ENCODE measurements at places on chromosomes 16 and 17.

GRCh38 chr16:1723450-1724147, 17.6 kb downstream of the MAPK8IP3 start:
- no peak for DNase-seq

DNA sequence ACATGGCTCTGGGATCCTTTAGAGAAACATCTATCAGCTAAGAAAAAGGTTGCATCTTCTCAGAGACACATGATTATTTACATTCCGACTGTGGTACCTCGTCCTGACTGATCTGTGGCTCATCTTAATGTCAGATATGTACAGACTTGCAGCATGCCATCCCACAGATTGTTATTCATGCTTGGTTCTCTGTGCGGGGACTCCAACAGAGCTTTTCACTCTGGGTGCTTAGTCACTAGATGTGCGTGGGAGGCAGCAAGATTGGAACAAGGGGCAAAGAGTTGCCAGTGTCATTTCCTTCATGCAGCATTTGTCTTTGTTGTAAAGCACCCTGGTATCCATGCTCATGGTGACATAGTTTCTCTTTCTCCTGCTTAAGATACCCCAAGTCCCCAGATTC, 179.1 kb upstream of the CACNG5 start:
- no peak for DNase-seq

- no peak for DNase-seq
Measured at GRCh38 chr17:80663781-80664206, 119.2 kb downstream of the RPTOR start.

DNA sequence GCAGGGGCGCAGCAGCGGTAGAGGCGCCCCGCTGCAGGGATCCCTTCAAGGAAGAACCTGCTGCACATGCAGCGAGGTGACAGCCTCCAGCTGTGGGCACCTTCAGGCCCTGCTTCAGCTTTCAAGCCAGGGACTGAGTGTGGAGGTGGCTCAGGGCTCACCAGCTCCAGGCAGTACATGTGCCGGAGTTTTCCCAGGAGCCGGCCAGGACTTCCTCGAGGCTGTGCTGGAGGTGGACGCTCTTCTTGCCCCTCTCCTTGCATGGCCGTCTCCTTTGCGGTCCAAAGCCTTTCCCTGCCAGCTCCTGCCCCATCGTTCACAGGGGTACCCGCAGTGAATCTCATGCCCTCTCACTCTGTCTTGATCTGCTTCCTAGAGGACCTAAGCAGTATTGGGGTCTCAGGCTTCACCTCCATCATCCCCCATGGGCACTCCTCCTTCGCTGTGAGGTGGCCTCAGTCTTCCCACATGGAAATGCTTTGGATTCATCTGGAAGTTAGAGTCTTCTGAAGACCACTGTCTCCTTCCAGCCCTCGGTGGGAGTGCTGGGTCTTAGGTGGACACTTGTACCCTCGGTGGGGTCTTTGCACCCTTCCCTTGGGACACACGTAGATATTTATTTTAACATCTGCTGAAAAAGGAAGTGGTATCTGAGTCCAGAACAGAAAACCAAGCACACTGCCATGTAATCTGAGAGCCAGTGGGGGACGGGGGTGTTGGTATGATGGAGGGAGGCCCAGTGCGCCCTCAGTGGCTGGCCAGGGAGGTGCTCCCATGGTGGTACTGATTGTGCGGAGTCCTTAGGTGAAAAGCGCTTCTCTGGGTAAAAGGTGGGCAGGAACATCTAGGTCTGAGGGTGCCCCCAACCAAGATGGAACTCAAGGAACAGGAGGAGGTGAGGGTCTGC, 7.0 kb downstream of the XYLT2 start:
- DNase-seq = no peak

- no peak for DNase-seq
Measured at GRCh38 chr17:33511670-33512069, 218.6 kb upstream of the ASIC2 start.

DNA sequence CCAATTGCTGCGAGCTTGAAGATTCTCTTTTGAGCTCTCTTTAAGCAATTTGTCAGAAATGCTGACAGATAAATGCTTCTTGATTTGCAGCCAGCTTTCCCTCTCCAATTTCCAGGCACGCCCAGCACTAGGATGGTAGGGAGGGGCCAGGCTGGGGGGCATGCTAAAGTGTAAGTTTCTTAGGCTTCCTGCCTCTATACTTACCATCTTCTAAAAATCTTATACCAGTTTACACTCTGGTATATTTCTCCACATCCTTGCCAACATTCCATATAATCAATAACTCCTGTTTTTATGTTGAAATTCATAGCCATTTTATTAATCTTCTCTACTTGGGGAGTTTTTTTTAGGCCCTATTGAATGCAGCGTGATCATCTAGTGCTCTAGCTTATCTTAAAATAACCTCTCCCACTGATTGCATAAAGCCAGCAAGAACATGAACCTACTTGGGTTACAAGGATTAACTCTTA, 17.5 kb downstream of the ACSF2 start:
- no peak for DNase-seq

DNA sequence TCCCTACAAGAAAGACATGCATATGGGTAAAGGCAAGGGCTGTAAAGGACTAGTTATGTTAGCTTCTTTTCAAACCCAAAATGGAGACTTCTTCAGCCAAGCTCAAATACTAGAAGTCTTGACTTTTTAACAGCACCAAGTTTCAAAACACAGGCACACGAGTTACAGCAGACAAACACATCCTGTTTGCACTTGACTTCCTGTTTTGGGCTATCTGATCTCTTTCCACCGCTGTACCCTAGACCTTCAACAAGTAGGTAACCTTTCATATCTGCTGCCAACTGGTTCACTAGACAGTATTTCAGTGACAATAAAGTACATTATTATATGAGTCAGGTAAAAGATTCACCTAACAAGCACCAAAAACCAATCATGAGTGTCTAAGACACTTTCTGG, 12.3 kb downstream of the RFFL start:
- no peak for DNase-seq

DNA sequence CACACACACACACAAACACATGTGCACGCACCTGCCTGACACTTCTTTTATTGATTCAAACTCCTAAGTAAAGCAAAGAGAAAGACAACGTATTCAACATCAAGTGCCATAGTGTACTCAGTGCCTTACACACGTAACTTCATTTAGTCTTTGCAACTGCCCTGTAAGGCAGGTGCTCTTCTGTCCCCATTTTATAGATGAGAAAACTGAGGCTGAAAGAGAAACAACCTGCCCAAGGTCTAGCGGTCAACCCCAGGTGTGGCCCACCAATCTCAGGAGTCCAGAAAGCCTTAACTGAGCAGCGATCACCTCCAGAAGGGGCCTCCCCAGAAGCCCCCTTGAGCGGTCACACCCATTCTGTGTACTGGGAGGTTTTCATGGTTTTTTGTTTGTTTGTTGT, 10.3 kb upstream of the GSG1L start:
- DNase-seq = no peak

DNA sequence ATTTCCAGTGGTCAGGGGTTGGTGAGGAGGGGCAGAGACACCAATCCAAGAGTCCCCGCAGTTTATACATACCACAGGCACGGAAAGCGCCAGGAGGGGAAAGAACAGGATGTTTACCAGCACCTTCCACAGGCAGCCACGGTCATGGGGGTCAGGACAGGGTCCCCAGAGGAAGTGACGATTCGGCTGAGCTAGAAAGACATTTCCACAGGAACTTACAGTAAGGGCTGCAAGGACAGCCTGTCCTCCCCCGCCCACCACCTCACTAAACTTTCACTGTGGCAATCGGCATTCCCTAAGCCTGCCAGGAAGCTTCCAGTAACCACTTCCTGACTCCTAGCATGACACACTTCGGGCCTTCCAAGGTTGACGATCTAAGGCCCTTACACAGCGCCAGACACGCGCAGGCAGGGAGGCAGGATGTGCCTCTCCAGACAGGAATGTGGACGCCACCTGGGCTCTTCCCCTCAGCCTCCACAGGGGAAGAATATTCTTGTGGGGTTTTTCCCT, 1.2 kb upstream of the MT2A start:
- DNase-seq = no peak

DNA sequence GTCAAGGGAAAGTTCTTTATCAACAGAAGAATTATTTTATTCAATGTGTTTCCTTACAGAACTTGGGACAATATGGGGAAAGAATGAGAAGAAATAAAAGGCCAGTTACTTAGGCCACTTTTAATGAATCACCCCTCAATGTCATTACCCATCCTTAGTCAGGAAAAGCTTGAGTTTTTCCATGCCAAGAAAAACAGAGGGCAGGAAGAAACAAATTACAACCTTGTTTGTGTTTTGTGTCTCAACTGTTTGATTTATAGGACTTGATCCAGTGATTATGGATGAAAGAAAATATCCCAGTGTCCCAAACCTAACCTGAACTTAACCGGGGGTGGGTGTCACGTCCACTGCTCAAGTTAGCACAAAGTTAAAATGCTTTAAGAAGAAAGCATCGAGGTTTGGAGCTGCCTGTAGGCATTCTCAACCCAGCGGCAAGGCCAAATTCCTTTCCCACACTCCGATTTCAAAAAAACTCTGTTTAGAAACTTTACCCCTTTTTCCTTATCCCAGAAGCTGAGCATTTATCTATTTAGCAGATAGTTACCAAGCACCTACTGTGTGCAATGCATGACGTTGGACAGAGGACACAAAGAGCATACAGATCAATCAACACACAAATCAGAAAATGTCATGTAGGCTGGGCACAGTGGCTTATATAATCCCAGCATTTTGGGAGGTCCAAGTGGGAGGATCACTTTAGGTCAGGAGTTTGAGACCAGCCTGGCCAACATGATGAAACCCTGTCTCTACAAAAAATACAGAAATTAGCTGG, 14.0 kb upstream of the CYB5B start:
- DNase-seq = no peak

GRCh38 chr17:50542795-50543774, 3.9 kb upstream of the SPATA20 start:
- no peak for DNase-seq

GRCh38 chr17:82003411-82004381, 19.0 kb downstream of the CENPX start:
- DNase-seq = no peak

- DNase-seq = no peak
Measured at GRCh38 chr16:50692999-50693781, at the start of gene NOD2. NOD2 (plus strand) TSS chr16:50693606; CDS start chr16:50699496, 5,890 bp downstream.

- no peak for DNase-seq
Measured at GRCh38 chr16:79307214-79307613, 293.3 kb downstream of the MAF start.

GRCh38 chr16:84916178-84916577, 95.2 kb downstream of the ZDHHC7 start:
- no peak for DNase-seq

GRCh38 chr16:31347445-31347844, 7.5 kb upstream of the ITGAX start:
- no peak for DNase-seq

DNA sequence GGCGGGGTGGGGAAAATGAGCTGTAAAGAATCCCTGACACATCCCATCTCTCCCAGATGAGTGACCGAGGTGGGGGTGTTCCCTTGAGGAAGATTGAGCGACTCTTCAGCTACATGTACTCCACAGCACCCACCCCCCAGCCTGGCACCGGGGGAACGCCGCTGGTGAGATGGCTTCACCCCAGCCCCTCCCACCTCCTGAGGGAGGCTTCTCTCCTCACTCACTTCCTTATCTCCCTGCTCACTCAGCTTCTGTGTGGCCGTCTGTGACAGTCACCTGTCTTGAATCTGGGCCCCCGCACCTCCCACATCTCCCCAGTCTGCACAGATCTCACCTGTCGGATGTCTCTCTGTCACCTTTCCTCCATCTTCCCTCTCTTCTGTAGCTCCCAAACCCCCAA, 13.4 kb downstream of the PDK2 start:
- DNase-seq = no peak
